Fibroblast of skin of right biceps (primary cell): ENCODE measurements at places on chromosomes 1 and 21.

DNA sequence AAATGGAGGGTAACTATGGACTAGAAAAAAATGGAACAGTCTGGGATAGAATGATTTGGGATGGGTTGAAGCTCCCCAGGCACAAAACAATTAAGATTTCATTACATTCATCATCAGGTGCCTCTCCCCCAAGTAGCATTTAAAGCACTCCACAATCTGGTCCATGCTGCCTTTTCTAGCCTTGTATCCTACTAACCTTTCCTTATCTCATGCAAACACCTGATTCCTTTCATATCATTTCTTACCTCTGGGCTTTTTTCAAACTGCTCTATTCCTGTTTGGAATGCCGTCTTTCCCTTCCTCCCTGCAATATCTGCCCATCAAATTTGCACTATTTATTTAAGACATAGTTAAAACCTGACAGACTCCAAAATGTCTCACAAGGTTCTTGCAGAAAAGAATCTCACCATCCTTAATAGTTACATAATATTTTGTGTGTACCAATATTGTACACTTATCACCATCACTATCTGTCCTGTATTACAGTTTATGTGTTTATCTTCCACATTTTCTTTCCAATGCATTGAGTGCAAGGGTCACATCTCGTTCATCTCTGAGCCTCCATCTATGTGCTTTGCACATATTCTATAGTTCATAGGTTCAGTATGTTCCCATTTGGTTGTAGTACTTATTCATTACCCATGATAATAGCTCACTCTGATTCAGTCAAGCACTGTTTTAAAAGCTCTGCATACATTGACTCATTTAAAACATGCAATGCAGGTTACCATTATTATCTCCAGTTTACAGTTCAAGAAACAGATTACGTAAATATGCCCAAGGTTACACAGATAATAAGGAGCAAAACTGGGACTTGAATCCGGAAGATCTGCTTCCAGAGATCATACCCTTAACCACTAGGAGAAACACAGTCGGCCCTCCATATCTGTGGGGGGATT is 16.1 kb upstream of the SHCBP1L start:
- no peak for DNase-seq

GRCh38 chr1:236893626-236894545 is 98.8 kb downstream of the MTR start:
- DNase-seq: peak; percentile 38

GRCh38 chr1:2471587-2472001 is 4.5 kb upstream of the PLCH2 start:
- no peak for DNase-seq

- DNase-seq: no peak
Observed at GRCh38 chr1:228079013-228079412, 3.5 kb upstream of the ARF1 start.

- DNase-seq: no peak
Observed at GRCh38 chr1:244212219-244212618, 161.1 kb downstream of the ZBTB18 start.

GRCh38 chr1:15020943-15021745 is 132.4 kb upstream of the TMEM51 start:
- DNase-seq: no peak

GRCh38 chr1:26291433-26291832 is 11.5 kb downstream of the SH3BGRL3 start:
- DNase-seq: no peak

- no peak for DNase-seq
Observed at GRCh38 chr1:154857441-154858215, 12.5 kb downstream of the KCNN3 start.
